Suprapubic skin (tissue), 4 donors: ENCODE measurements at places on chromosomes 5 and 9. TPM values are rescaled to one million over a fixed set of nuclear protein-coding genes. Genes with fewer than 3 reads are reported as not detected.
A peak's percentile ranks its signal among the peaks of the same experiment; 100 is the strongest.

- no peak for DNase-seq
These were observed 47.8 kb downstream of the C9orf57 start for GRCh38 chr9:72012646-72013045.

The SCAI gene
- total RNA-seq, result 38.1 TPM

The SPINK6 gene
- not detected for total RNA-seq

- peak; percentile 72 for DNase-seq
These were observed 275.3 kb downstream of the GADD45G start for GRCh38 chr9:89880161-89880560.

- DNase-seq, result no peak
These were observed 56.5 kb downstream of the AMBP start for GRCh38 chr9:114021578-114021977.

DNA sequence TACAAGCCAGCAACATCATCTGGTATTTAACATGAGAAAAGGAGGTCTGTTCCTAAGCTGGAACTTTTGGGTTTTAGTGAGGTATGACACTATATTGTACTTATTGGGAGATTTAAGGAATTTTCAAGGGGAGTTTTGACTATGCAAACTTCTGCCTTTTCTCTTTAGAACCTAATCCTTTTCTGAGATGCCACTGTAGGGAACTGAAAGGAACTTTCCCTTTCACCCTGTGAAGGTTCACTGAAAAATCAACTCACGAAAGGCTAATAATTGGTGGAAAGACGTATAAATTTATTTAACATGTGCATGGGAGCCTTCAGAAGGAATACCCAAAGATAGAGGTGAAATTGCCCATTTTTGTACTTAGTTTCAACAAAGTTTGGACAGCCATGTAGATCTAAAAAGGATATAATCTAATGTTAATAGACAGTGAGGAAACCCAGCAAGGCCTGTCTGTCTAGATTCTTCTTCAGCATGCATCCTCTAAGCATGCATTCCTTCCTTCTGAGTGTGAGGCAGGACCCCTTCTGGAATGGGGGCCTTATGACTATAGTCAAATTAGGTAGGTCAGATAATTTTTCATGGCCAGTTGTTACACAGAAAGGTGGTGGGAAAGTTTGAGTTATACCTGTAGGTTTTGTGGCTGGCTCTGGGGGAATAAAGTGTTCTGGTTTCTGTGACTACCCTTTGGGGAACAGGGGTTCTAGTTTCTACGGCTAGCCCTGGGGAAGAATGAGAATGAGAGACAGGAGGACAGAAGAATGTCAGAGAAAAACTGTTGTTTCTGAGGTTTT, 200.3 kb downstream of the C9orf152 start:
- no peak for DNase-seq

- DNase-seq, result no peak
These were observed at the start of gene TMOD1 for GRCh38 chr9:97501177-97501971. TSS of gene TMOD1 (plus strand) at chr9:97501666. CDS start at chr9:97524189, 22,523 bp downstream.

GRCh38 chr5:159601216-159601615, 270.9 kb upstream of the IL12B start:
- no peak for DNase-seq

DNA sequence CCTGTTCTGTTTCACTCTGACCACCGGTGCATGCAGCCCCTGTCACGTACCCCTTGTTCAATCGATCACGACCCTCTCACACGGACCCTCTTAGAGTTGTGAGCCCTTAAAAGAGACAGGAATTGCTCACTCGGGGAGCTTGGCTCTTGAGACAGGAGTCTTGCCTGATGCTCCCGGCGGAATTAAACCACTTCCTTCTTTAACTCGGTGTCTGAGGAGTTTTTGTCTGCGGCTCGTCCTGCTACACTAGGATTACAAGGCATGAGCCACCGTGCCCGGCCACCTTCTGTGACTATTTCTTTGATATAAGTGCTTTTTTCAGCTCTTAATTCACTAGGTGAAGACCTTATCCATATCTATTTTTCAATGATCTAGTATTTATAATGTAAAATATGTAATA, 167.5 kb downstream of the TTC39B start:
- no peak for DNase-seq

GRCh38 chr9:125444166-125444565, 182.5 kb downstream of the GAPVD1 start:
- no peak for DNase-seq

- DNase-seq, result no peak
These were observed 277.2 kb downstream of the SPOCK1 start for GRCh38 chr5:137221943-137222342.

- no peak for DNase-seq
These were observed 56.2 kb upstream of the ZSWIM6 start for GRCh38 chr5:61275841-61276240.

DNA sequence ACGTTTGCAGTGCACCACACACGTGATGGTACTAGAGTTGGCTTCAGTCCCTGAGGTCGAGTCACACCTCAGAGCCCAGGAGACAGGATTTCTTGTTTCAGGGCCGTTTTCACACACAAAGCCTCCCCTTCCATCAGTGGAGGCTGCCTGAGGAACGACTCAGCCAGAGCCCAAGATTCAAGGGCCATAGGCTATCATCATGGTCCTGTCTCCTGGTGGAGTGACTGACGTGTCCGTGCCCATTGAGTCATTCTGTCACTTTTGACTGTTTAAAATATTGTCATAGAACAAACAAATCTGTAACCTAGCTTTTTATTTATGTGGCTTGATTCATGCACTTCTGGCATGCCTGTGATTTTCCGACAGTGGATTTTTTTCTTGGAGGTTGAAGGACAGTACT, 28.3 kb downstream of the CAMK2A start:
- DNase-seq, result no peak

DNA sequence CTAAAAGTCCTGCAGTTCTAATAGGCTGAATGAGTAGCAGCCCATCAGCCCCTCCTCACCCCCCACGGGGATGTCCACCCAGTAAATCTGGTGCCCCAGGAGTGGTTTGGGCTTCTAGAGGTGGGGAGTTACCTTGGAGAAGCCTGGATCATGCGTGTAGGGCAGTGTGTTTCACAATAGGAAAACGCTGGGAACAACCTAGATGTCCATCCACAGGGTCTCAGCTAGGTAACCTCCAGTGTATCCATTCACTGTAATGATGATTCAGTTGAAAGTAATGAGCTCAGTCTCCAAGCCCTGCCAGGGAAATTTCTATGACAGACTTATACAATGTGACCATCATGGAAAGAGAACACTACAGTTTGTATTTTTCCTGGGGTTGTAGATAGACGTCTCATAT, 51.8 kb downstream of the NDST1 start:
- DNase-seq, result no peak

- no peak for DNase-seq
These were observed 271.6 kb downstream of the SYK start for GRCh38 chr9:91073049-91073810.

GRCh38 chr9:118059484-118060278, 355.5 kb downstream of the TLR4 start:
- no peak for DNase-seq

The DIRAS2 gene
- 0.73 TPM for total RNA-seq

- no peak for DNase-seq
These were observed 265.7 kb upstream of the KLF4 start for GRCh38 chr9:107755246-107755645.

GRCh38 chr9:130303613-130304055, 38.1 kb downstream of the HMCN2 start:
- DNase-seq, result no peak

- DNase-seq, result no peak
These were observed at the start of gene IL7R for GRCh38 chr5:35856765-35857351. TSS of gene IL7R (plus strand) at chr5:35856891. CDS start at chr5:35856978, 87 bp downstream.

GRCh38 chr9:69760278-69760610, 433 bp upstream of the PTAR1 start:
- no peak for DNase-seq

- DNase-seq, result no peak
These were observed 187.1 kb downstream of the FSTL4 start for GRCh38 chr5:133425222-133425621.

DNA sequence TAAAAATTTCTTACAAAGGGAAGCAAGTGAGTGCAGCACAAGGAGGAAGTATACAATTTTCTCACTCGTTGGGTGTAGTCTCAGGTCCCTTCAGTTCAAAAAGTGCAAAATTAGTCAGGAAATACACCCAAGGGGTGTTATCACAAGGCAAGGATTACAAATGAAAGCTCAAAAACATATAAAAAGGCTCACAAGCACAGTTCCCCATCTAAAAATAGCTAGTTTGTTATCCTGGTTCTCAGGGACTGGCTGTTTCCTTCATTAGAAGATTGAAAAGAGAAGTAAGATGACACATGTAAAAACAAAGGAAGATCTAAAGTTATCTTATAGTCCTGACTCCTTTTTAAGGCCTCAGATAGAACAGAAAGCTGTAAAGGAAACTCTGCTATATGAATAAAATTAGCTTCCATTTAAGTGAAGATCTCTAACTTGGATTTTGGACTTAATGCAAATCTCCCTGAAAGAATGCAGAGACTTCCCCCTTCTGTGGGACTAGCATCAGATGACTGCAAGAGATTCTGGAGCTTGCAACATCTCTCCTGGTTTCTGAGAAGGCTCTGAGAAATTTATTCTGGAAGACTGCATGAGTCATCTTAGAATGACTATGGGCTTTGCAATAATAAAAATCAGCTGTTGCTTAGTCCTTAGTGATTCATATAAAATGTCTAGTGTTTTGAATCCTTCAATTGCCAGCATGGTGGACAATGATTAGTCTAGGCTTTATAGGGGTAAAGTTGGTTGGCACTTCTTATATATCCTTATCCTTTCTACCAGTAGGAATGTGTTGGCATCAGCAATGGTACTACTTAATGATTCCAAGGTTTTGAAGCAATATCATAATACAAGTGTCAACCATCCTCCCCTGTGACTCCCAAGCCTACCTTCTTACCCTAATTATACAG, 25.4 kb downstream of the DAB2 start:
- no peak for DNase-seq

DNA sequence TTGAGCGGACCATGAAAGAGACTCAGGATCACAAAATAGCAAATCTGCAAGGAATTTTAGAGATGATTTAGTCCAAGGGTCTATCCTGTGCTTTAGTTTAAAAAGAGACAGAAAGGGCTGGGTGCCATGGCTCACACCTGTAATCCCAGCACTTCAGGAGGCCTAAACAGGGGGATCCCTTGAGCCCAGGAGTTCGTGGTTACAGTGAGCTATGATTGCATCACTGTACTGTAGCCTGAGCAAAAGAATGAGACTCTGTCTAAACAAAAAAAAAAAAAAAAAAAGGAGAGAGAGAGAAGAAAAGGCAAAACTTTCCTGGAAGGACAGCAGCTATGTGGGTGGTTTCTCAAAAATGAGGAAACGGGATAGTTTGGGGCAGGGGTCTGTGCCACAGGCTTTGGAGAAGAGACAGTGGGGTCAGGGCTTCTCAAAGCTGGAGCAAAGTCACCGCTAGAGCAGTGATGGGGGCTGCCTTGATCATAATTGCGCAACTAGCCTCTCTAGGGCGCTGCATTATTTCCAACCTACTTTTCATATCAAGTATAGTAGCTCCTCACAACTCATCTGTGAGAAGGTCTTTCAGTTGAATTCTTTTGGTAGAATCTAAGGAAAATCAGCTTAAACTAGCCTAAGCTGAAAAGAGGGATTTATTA, 8.5 kb upstream of the ANKH start:
- DNase-seq, result no peak

DNA sequence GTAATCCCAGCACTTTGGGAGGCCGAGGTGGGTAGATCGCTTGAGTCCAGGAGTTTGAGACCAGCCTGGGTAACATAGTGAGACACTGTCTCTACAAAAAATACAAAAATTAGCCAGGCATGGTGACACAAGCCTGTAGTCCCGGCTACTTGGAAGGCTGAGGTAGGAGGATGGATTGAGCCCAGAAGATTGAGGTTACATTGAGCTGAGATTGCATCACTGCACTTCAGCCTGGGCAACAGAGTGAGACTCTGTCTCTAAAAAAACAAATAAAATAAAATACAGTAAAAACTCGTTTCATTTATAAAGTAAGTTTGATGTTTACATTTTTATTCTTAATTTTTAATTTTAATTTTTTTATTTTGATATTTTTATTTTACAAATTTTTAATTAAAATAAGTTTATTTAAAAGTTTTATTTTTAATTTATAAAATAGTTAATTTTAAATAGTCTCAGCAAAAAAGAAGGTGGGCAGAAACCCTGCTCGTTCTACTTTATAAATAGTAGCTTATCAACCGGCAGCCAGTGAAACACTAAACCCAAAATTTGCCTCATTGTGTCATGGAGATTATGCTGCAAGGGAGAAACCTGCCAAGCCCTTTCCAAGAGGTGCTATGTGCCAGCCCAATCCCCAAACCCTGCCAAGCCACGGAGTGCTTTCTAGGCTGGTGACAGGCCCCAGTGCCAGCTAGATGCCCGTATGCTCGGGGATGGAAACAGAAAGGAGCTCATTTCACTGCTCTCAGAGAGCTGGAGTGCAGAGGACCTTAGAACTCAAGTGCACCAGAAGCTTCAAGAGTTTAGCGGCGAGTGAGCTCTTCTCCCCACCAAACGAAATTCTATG, 38.9 kb downstream of the SERINC5 start:
- no peak for DNase-seq

The GPR151 gene
- not detected for total RNA-seq

The TBCA gene
- 88.7 TPM for total RNA-seq

The SYNPO gene
- 8.5 TPM for total RNA-seq

GRCh38 chr9:75064307-75065025, 23.5 kb downstream of the NMRK1 start:
- DNase-seq, result no peak

DNA sequence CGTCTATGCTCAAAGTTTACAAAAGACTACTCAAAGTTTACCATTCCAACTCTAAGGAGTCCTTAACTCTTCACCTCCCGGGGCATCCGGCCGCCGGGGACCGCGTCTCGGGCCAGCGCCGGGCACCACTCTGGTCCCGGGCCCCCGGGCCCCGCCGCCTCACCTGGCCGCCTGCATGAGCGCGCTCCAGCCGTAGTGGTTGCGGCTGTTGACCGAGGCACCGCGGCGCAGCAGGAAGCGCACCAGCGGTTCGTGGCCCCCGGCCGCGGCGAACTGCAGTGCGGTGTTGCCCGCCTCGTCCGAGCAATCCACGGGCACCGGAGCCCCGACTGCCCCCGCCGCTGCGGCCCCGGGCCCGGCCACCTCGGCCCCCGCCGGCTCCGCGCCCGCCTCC, 388 bp downstream of the ANKS6 start:
- no peak for DNase-seq
